ENCODE measurements at places on chromosomes 1 and 21.

DNA sequence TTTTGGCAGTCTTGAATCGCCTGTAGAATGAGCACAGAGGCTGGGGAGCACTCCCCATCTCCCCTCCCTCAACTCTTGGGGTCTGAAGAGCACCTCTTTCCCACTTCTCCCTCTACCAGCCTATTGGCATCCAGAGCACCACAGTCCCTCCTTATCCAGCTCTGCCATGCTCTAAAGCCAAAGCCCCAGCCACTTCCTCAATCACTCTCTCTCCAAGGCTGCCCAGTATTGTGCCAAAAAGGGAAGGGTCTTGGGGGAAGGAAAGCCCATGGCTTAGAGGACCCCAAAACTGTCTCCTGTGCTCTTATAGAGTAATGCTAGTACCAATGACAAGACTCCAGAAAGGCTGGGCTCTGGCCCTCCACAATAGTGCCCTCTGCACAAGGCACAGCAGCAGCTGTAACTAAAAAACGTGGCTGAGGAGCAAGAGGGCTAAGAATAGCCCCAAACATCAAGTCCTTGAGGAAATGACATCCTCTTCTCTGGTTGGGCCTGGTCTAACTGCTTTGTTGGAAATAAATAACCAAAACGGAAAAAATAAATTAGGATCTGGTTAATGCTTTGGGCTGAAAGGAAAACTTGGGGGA, 28.4 kb downstream of the SLC27A3 start:
- no peak for DNase-seq

GRCh38 chr21:38987633-38988508, 182.1 kb downstream of the ETS2 start:
- DNase-seq, result no peak

- DNase-seq, result no peak
These were observed 148.0 kb upstream of the ERG start for GRCh38 chr21:38646213-38646837.

GRCh38 chr1:9618909-9619679, 30.4 kb downstream of the TMEM201 start:
- DNase-seq, result no peak

- no peak for DNase-seq
These were observed 15.2 kb downstream of the LRRN2 start for GRCh38 chr1:204670152-204670927.

- DNase-seq, result no peak
These were observed 1353.9 kb downstream of the NCAM2 start for GRCh38 chr21:22352088-22352487.

DNA sequence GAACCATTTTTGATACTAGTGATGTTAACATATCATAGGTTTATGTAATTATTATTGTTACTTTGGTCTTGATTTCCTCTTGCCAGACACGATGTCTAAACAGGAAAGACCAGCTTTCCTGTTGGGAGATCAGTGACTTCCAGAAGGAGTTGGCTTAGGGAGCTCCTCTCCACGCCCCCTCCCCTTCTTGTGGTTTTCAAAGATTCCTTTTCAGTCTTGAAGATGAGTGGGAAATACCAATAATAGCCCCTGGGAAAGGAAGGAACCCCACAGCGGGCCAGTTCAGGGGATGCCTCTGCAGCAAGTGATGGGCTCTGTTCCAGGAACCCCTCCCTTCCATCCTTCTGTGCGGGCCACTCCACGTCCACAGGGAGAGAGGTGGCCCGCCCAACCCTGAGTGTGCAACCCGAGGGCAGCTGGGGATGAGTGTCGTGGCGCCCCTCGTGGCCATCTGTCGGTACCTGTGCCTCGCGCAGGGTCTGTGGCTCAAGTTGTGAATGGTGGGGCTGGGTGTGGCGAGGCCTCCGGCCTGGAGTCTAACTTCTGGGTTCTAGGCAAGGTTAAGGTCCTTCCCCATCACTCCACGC, 65.7 kb downstream of the TLR5 start:
- DNase-seq, result no peak

GRCh38 chr1:151802372-151802771, 2.8 kb downstream of the LINGO4 start:
- DNase-seq, result no peak

- no peak for DNase-seq
These were observed 86.8 kb downstream of the WLS start for GRCh38 chr1:68145418-68146126.

DNA sequence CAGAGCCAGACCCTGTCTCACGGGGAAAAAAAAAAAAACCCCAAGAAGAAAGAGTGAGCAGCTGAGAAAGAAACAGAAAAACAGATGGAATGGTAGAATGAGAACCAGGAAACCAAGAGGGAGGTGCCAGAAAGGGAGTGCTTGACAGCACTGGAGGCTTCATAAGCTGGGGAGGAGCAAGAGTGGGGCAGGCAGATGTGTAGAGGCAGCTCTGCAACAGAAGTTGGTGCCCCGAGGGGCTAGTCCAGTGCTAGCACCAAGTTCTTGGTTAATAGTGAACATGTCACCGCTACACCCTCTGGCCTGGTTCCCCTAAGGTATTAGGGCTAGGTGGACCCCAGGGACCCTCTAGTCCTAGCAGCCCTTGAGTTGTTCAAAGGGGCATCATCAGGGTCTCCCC, 98.0 kb downstream of the TGFBR3 start:
- DNase-seq, result no peak

DNA sequence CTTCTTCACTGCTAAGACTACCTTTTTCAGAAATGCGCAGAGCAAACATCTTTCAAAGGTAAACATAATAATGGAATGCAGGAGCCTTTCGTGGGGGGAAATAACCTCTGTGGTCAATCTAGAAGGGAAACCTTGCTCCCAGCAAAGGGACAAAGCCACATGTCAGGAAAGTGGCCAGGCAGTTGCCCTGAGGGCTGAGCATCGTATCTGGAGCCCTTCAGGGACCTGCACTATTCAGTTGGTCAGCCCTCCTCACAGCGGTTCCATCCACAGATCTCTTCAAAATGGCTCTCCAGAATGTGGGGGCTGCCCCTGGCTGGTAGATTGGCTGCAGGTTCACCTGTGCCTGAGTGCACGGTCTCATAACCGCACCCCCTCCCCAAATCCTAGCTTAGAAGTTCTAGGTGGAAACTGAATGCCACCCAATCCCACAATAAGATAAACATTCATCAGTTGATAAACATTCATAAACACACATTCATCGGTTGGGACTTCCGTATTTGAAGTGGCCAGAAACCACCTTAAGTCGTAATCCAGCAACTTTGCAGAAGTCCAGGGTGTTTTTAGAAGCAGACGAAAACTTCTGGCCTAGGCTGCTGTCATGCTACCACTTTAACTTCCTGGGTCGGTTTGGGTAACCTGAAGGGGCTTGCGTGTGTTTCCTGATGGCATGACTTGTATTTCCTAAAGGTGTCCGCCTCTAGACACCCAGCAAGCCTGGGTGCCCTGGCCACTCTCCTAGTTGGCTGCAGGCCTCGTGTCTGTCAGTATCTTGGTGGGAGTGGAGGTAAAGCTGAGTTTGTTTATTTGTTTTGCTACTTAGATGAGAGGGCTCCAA, 50.5 kb downstream of the RASSF5 start:
- DNase-seq, result no peak

DNA sequence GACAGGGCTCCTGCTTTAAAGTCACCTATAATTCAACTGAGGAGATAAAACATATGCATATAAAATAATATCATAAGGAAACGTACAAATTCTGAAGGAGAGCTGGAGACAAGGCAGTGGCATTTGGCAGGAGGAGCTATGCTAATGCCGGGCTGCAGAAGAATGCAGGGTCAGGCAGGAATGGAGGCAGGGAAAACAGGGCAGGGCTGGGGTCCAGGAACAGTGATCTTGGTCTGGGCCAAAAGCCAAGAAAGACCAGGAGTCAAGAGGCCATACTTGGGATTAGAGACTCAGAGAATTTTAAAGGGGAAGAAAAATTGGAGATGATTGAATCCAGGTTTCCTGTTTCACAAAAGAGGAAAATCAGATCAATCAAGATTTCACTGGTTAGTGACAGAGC, 20.0 kb upstream of the BRDT start:
- no peak for DNase-seq
